ENCODE measurements at places on chromosomes 11 and 22.

- no peak for DNase-seq
Measured at GRCh38 chr22:28706845-28707244, 27.2 kb upstream of the TTC28 start.

GRCh38 chr22:35921777-35922176 lies 106.8 kb downstream of the RBFOX2 start:
- DNase-seq: peak; percentile 40

DNA sequence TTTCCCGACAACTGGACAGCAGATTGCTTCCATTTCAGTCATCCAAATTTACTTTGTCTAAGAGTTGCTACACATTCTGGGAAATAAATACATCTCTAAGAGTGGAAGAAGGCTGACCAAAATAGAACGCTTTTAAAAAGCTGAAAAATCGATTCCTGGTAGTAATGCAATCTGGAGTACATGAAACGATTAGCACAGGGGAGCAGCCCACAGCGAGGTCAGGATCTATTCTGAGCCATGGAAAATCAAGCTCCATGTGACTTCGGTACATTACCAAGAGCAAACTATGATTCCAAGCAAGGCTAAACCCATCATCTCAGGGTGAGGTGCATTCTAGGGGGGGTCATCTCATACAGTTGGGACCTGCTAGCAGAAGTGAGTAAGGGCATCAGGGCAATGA lies 249.3 kb downstream of the BLID start:
- no peak for DNase-seq

DNA sequence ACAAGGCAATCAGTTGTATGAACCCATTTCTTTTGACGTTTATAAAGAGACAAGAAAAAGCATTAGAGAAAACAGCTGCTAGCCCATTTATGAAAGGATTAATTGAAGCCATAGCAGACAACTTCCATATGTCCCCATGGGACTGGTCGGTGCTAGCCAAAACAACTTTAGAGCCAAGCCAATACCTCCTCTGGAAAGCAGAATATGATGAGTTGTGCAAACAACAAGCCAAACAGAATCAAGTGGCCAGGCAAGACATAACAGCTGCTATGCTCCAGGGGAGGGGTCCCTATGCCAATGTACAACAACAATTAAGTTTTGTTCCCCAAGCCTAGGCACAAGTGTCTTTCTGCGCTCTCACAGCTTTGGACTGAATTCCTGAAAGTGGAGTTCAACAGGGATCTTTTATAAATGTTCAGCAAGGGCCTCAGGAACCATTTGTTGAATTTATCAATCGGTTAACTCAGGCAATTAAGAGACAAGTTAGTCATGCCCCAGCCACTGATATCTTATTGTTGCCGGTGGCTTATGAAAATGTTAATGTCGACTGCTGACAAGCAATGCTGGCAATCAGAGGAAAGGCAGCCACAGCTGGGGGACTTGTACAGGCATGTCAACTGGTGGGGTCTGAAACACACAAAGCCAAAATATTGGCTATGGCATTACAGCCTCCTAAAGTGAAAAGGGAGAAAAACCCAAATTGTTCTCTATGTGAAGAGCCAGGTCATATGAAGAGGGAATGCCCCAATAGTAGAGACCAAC lies 1593.1 kb upstream of the TENM4 start:
- no peak for DNase-seq

DNA sequence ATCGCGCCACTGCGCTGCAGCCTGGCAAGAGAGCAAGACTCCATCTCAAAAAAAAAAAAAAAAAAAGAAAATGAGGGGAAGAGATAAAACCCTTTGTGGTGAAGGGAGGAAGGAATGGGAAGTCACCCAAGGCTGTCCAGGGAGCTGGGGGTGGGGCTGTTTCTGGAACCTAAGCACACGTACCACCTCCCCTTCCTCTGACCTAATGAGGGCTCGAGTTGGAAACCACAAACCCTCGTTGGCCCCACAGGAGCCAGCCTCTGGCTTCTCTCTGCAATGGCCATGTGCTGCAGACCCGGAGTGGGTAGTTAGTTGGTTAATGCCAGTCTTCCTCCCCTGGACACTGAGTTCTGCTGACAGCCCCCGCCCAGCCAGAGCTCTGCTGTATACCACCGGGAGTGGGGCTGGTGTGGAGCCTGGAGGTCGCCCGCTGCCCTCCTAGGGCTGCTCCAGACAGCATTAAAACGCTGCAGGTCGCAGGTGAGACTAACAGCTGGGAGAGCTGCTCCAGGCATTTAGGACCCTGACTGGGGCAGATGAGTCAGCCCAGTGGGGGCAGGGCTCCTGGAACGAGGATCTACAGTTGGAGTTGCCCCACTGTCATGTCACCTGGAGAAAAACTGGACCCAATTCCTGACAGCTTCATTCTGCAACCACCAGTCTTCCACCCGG lies at the start of gene LGALS12:
TSS of gene LGALS12 (plus strand) at position 228 of the 672 bp plus-strand sequence. CDS start at position 603, 375 bp downstream.
- DNase-seq: no peak

DNA sequence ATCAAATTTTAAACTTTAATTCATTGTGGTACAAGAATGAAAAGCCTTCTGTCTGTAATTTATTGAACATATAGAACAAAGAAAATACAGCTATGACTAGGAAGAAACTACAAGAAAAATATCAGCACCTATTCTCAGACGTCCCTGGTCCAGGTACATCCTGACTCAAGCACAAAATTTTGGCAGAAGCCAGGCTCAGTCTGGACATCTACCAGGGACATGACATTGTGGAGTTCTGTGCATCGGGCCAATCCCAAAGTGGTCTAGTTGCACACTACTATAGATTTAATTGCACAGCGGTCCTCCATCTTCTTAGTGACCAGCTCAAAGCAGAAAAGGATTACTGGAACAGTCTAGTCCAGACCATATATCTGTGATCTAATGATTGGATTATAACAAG lies 15.7 kb upstream of the CD59 start:
- no peak for DNase-seq

GRCh38 chr11:124831897-124832296 lies 31.7 kb upstream of the MSANTD2 start:
- no peak for DNase-seq
